ENCODE measurements at places on chromosomes 1 and 21.

GRCh38 chr21:26280775-26281174, 110.2 kb upstream of the APP start:
- peak; percentile 32 for DNase-seq

DNA sequence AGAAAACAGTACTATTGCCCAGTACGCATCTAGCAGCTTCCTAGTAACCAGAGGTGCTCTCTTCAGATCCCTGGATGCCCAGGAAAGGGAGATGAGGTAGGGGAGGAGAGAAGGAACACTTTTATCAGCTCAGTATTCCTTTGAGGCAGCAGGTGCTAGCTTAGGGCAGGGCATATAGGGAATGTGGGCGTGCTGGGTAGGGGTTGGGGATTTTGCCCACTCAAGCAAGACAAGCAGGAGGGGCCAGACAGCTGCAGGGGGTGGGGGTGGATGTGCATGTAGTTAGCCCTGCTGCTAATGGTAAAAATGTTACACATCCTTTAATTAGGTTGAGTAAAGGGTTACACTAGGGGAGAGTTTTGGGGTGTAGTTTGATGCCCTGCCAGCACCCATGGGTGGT, 18.1 kb upstream of the AVPR1B start:
- DNase-seq = no peak

- no peak for DNase-seq
These were observed 31.9 kb downstream of the CAPN9 start for GRCh38 chr1:230778916-230779590.

DNA sequence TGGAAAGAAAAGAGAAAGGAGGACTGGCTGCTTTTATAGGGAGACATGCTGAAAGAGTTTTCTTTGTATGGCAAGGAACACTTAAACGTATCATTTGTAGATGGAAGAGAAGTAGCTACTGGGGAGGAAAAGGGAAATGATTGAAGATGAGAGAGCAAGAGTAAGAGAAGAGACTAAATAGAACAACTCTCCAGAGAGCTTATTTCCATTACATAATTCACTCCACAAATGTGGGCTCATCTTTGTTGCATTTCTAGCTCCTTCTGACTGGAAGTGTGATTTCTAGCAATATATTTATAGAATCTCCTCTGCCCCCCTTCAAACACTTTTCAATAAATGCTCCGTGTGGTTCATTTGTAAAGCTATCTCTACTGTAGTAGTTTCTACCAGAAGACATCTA, 71.0 kb downstream of the ST6GALNAC5 start:
- no peak for DNase-seq

DNA sequence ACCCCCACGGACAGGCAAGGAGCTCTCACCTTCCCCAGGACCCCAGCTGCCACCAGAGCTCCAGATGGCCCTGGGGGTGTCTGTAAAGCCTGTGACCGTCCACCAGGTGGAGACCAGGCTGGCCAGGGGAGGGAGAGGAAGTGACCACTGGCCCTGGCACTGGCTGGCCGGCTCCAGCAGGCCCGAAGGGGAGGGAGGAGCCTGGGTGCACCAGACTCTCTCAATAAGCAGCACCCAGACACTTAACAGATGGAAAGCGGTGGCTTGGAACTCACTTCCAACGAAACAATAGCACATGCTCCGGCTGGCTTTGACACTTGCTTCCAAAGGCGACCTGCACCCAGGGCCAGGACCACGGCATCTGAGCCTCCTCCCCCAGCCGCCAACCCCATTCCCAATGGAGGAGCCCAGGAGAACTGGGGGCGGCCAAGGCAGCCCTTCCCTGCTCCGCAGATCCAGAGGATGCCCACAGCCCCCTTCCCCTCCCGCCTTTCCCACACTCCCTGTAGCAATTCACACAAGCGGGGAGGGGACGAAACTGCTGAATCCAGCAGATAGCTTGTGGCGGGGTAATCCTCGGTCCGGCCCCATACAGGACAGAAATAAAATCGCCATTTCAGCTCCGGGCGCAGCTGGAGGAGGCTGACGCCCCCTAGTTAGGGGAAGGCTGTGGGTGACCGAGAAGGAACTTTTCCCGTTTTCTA, 742 bp upstream of the PDE9A start:
- DNase-seq = peak; percentile 22

- no peak for DNase-seq
These were observed 28.3 kb downstream of the CFH start for GRCh38 chr1:196680107-196680506.

- DNase-seq = peak; percentile 9
These were observed 61.4 kb downstream of the EIF2B3 start for GRCh38 chr1:44924835-44925464.

DNA sequence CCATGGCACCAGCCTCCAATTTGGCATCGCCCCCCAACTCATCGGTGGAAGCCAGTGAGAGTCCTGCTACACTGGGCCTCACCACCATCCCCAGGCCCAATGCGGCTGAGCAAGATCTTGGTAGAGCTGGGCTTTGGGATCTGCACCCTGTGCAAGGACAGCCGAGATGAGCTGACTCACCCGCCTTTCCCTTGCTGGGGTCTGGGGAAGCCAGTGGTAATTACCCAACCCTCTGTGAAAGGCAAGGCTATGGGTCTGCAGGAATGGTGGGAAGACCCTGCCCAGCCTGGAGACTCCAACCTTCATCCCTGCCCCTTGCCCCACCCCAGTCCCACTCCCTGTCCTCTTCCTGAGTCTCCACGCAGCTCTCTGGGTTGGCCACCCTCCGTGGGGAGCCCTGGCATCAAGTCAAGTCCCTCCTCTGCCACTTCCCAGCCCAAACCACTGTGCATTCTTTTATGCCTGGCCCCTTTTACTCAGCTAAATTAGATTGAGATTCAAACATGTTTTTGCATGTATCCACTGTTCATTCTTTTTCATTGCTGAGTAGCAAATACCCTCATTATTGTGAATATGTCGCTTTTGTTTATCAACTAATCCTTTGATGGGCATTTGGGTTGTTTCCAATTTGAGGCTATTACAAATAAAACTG, 8.8 kb downstream of the SMCP start:
- no peak for DNase-seq

DNA sequence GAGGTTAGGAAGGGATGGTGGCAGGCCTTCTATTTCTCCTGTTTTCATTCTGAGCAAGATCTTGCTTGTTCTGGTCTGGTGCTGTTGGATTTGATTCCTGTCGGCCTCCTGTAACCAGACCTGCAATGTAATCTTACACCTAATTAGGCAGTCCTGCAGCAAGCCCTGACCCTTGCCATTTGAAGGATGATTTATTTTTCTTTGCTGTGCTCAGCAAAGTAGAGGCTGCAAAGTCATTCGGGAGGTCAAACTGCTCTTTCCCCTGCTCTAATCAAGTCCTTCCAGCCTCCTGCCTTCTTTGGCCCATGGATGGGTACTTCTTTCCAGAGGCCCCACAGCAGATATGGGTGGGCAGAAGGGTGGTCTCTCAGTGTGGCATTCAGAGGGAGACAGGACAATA, 417.7 kb upstream of the USP24 start:
- no peak for DNase-seq
